Stimulated activated CD4-positive, alpha-beta T cell treated with anti-CD3 and anti-CD28 coated beads, Interleukin-1b, Interleukin-23, amount 100 ng/mL, for 1 hour (primary cell): ENCODE measurements at places on chromosomes 7 and 10.

DNA sequence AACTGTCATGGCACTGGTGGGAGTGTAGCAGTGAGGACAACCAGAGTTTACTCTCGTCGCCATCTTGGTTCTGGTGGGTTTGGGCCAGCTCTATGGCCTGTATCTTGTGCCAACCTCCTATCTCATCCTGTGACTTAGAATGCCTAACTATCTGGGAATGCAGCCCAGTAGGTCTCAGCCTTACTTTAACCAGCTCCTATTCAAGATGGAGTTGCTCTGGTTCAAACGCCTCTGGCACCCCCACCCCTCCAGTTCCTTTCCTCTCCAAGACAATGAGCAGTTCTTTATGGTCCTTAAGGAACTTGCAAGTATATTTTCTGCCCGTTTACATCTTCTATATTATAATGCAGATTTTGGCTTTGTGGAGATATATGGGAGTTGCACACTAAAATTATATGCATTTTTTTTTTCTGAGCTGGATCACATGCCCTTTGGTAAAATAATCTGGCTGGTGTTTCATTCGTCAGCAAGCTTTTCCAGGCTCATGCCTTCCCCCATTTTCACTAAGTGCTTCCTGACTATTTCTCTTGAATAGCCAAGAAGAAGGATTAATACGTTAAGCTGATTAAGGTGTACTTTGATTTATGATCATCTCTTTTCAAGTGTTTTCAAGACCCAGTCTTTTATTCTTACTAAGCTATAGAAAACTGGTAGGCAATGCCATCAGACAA lies 11.2 kb upstream of the WIPF3 start:
- no peak for DNase-seq

GRCh38 chr7:110637252-110637651 lies 453.7 kb upstream of the LRRN3 start:
- no peak for DNase-seq

- DNase-seq: no peak
These were observed 24.8 kb upstream of the MKI67 start for GRCh38 chr10:128151031-128151430.

- DNase-seq: no peak
These were observed 41.7 kb upstream of the ZMIZ2 start for GRCh38 chr7:44706788-44707557.

DNA sequence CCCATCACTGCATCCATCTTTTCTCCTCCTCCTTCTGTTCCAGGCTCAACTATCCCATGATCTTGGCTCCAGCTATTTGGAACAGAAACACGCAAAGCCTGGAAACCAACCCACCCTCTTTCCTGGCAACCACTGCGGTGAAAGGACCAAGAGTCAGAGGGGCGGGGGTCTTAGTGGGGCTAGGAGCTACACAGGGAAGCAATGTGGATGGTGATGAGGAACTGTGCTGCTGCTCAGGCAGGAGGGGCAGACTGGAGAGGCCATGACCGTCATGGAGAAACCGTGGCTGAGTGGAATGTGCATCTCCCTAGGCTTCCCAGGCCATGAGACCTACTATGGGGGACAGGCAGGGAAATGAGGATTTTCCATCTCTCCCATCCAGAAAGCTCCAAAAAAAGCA lies 25.6 kb downstream of the PLAC9 start:
- no peak for DNase-seq
